ENCODE measurements at places on chromosomes 7 and 10. TPM values are rescaled to one million over a fixed set of nuclear protein-coding genes. Genes with fewer than 3 reads are reported as not detected.

Gene OLAH
- not detected for total RNA-seq

Gene MRPS33
- total RNA-seq = 38.5 TPM

Gene GPR37
- total RNA-seq = 10.5 TPM

Gene NUTM2E
- not detected for total RNA-seq

Gene WDR91
- 12.3 TPM for total RNA-seq

Gene BHLHA15
- total RNA-seq = 12.0 TPM

Gene PON1
- total RNA-seq = not detected

Gene MORN4
- total RNA-seq = 12.9 TPM

Gene BICC1
- total RNA-seq = 11.9 TPM

Gene HMX3
- not detected for total RNA-seq

Gene PLPP4
- 10.7 TPM for total RNA-seq

Gene LRIT1
- total RNA-seq = not detected

Gene DOCK4
- total RNA-seq = 25.4 TPM

Gene GSDME
- total RNA-seq = 12.0 TPM

Gene ST8SIA6
- not detected for total RNA-seq

Gene SKAP2
- total RNA-seq = 18.4 TPM

Gene INA
- not detected for total RNA-seq

Gene RHBDD2
- 42.7 TPM for total RNA-seq

Gene TSPAN12
- total RNA-seq = 7.2 TPM

Gene SPDYE5
- not detected for total RNA-seq

Gene GHRHR
- not detected for total RNA-seq

Gene TUBAL3
- total RNA-seq = not detected

Gene CASP7
- total RNA-seq = 13.2 TPM

Gene GLRX3
- total RNA-seq = 98.1 TPM

Gene METTL27
- 0.35 TPM for total RNA-seq

Gene TYW1B
- total RNA-seq = 3.7 TPM

Gene CTBP2
- total RNA-seq = 78.9 TPM

Measured in PC-3 (cell line).